ENCODE measurements at places on chromosomes 1 and 21.

DNA sequence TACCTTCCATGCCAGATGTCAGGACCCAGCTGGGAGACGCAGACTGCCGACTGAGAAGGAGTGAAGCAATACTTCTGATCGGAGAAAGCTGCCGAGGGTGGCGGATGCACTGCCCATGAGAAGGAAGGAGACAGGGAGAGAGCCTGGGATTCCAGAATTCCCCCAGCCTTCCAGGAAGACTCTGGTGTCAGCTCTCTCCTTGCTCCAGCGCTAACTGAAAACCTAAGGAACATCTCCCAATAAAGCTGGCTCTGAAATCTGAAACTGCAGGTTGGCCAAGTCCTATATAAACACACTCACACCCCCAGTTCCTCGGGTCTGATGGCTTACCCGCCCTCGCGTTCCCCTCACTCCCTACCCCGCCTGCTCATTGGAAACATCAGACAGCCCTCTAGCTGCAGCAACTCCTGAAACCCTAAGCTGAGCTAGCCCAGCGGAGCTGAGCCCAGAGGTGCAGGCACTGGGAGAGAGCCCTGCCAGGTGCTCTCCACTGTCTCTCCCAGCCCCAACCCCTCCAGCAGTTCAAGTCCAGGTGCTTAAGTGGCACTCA lies 52.3 kb downstream of the PLEKHA6 start:
- no peak for DNase-seq

DNA sequence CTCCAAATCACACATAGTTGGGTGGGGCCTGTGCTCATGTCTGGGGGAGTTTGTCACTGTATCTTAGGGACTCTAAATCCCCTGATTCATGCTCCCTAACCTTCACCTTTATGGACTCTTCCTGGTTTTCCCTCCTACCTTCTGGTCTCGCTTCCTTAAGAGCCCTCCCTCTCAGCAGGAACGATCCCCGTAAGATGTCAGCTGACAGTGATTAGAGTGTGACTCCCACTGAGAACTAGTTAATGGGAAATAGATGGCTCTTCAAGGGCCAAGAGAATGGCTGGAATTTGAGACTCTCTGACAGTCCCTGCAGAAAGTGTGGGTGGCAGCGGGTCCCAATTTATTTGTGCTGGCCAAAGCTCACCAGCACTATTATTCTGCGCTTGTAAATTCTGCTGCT lies 22.0 kb downstream of the LYPD8 start:
- no peak for DNase-seq

GRCh38 chr1:205812878-205813754 lies at the start of gene SLC41A1:
Gene SLC41A1, minus strand, starts transcription at chr1:205813198. Its CDS starts 2,757 bp downstream, at chr1:205810441.
- peak; percentile 89 for DNase-seq

- DNase-seq = no peak
Measured at GRCh38 chr1:65045022-65045817, 78.9 kb upstream of the JAK1 start.

GRCh38 chr1:180236698-180237509 lies 6.8 kb downstream of the LHX4 start:
- no peak for DNase-seq

DNA sequence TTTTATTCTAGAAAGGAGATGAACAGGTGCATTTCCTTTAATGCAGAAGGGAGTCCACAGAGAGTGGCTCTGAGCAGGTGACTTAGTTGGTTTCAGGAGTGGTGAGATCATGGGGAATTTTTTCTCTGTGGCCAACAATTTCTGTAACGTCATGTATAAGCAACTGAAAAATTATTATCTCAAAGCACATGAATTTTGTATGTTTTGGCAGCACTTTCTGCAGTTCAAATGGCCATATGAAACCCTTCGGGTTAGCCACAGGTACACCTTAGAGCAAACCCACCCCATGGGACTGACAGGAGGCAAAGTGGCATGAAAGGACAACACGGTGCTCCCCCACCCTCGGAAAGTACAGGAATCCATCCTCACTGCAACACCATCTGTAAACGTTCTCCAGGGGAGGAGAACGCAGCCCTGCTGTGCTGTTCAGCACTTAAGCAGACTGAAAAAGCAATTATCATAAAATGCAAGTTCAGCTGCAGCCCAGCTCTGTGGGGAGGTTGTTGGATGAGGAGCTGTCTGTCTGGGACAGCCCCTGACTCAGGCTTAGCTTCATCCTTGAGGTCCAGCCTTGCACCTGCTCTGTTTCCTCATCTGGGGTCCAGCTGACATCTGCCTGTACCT lies 55.8 kb upstream of the CLDN14 start:
- DNase-seq = no peak

GRCh38 chr1:17248781-17249180 lies at the start of gene PADI3:
Gene PADI3, plus strand, starts transcription at chr1:17249098. Its CDS starts 40 bp downstream, at chr1:17249138.
- no peak for DNase-seq

DNA sequence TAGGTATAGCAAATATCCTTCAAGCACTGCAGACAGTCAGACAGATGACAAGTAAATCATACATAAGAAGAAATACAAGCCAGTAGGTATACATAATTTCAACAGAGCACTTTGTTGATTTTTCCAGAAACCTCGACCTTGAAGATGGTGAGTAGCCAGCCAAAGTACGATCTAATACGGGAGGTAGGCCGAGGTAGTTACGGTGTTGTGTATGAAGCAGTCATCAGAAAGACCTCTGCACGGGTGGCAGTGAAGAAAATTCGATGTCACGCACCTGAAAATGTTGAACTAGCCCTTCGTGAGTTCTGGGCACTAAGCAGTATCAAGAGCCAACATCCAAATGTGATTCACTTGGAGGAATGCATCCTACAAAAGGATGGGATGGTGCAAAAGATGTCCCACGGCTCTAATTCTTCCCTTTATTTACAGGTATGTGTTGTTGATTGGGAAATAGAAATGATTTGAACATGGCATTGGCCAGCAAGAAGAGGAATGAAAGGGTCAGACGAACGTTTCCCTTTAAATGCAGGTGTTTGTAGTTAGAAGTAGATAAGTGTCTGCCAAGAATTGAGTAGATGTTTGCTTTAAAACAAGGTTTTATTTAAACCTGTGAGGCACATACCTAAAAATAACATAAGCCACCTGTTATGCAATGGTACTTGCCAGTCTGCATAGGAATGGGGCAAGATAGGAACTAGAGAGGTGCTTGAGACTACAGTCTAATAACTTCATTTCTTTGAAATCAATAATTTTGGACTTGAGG lies 2.7 kb downstream of the PDIK1L start:
- DNase-seq = no peak

Data from stimulated activated naive CD4-positive, alpha-beta T cell (primary cell).